PC-9 (cell line): ENCODE measurements at places on chromosomes 12 and 14. TPM values are rescaled to one million over a fixed set of nuclear protein-coding genes. Genes with fewer than 3 reads are reported as not detected.
A peak's percentile ranks its signal among the peaks of the same experiment; 100 is the strongest.

- no peak for DNase-seq
These were observed 4.9 kb downstream of the SH2B3 start for GRCh38 chr12:111410431-111411184.

DNA sequence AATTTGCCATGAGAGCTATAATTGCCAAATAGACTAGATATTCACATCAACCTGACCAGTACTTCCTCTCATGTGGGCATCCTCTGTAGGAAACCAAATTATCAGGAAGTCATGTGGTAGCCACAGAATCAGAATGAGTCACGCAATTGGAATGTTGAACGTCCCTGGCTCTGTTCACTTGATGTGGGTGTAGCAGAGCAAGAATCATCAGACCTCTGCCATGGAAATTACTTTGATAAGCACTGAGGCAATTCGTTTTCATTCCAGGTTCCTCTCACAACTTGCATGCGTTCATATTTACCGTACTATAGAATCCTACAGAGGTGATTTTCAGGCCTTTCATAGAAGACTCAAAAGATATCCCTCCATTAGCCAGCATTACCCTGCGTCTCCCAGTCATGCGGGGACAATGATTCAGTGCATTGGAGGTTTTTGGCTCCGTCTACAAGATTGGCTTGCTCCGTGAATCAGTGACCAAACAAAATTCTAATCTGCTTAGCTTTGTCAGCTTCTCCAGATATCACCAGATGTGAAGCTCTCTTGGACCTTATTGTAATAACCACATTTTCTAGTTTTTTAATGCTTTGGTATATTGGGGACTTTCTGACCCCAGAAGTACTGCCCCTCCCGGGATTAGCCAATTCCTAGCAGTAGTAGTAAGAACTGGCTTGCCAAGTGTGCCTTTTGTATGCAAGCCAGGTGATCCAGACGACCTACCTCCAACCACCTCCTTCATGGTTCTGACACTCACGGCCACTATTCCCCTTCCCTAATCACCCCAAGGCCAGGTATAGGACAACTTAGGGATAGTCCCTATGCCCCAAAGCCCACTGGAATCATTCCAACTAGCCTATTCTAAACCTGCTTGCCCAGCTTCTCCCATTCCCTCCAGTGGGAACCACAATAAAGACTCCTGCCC is 133.4 kb downstream of the KICS2 start:
- peak; percentile 71 for DNase-seq

- DNase-seq = no peak
These were observed 55.2 kb downstream of the SLC25A21 start for GRCh38 chr14:37116933-37117849.

DNA sequence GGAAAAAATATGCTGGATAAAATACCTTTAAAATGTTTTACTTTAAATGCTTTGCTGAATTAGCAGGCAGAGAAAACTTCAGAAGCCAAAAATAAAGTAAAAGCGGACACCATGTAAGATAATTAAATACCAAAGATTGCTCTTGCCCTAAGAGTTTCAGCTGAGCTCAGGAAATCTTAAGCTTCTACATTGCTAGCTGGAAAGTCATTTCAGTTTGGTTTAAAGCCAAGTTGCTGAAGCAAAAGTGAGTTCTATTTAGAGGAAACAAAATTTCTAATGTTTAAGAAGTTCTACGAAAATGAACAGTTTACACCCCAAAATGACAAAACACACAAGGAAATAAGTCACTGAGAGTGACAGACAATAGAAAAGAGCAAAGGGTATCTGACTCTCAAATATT is 310.0 kb downstream of the ADAMTS20 start:
- no peak for DNase-seq

KIF5A gene
- total RNA-seq = 0.07 TPM in 1 of 2 replicates, not detected in the other

DNA sequence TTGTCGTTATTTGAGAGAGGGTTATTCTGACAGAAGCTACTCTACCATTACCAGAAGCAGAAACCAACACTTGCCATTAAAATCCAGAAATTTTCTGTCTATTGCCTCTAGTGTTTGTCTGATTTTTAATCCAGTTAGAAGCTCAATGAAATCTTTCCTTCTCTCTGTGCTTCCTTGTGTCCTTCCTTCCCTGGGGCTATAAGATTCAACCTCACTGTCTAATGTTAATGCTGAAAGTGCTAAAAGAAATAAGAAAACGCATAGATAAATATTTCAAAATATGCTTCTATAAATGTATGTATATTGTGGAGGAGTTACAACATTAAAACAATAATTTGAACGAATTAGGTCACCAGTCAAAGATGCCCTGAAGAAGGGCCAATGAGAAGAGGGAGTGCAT is 120.8 kb downstream of the SEC23A start:
- DNase-seq = no peak

DNA sequence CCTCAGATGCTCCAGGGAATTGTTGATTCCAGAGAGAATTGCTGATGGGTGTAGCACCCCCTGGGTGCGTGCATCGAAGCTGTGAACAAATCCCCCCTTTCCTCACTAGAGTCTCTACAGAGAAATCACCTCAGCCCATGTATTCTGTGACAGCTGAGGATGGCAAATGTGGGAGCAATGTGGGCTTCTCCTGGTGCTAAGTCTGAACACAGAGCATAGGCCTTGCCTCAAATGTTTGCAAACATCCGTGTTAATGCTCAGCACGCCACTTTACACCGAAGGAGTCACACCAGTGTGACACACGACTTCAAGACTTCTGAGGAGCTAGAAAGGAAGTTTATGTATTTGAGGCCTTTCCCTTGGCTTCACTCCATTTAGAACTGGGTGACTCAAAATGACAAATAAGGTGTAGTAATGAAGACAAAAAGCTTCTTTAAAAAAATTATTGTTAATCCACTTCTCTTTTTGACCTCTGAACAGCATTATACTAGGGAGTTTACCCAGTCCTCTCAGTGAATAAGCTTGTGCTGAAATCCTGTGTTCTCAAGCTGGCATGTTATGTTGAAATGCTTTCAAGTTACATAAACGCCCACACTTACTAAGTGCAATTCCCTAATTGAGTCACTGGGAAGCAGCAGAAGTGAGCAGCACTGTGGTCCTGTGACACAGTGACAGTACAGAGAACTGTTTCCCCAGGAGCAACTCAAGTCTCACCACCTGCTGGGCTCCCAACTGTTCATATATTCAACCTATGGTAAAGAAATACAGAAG is 92.9 kb downstream of the FAR2 start:
- peak; percentile 96 for DNase-seq

- no peak for DNase-seq
These were observed 84.2 kb downstream of the AACS start for GRCh38 chr12:125149160-125150108.

DNA sequence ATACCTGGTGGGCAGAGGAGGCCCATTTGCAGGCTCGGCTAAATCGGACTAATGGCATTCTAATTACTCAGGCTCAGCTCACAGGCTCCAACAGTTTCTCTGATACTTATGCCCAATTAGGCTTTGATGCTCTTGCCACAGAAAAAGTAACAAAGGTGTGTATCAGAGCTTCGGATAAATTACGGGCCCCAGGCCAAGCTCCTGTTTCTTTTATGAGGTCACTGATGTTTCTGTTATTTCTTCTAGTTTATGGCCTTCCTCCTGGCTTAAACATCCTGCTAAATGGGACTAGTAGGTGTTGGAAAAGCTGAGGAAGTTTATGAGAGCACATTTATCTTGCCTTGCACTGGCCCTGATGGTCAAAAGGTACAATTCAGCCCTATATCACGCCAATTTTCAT is 28.8 kb upstream of the C12orf75 start:
- DNase-seq = no peak

CIROP gene
- not detected in 2 replicates for total RNA-seq

GRCh38 chr12:120399531-120399930 is 30.6 kb upstream of the MSI1 start:
- DNase-seq = no peak

BAZ1A gene
- 14.3 and 17.3 TPM in 2 replicates for total RNA-seq
